ENCODE measurements at places on chromosomes 2 and 18.

DNA sequence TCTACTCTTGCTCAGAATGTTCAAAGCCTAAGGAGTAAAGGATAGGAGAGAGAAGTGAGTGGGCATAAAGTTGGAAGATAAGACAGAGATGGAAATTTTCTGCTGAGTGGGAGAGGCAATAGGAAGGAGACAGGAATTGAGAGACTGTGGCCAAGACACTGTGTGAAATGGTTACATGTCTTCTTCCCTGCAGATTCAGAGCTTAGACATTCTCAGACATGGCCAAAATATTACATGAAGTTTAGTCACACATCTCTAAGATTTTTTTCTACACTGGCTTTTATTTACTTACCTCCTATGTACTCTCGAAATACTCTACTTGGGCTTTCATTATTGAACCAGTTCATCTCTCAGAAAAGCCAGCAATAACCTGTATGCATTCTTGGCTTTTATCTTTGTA is 363.0 kb upstream of the FANCL start:
- ATAC-seq, result no peak

GRCh38 chr2:85516653-85517389 is 22.1 kb upstream of the MAT2A start:
- ATAC-seq, result no peak

DNA sequence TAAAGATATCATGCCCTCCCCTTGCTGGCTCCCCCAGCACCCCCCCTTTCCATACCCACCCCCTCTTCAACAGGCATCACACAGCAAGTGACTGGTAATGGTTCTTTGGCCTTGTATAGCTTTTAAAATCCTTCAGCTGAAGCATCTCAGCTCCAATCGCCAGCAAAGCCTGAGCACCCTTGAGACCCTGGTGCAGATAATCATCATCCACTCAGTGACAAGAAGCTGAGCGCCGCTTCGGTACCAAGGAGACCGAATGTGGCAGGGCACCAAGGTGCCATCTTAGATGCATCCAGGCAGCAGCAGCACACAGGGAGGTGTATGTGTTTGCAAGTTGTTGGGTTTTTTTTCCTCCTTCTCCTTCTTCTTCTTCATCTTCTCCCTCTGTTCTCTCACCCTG is 232.7 kb downstream of the BCL11A start:
- ATAC-seq, result no peak

DNA sequence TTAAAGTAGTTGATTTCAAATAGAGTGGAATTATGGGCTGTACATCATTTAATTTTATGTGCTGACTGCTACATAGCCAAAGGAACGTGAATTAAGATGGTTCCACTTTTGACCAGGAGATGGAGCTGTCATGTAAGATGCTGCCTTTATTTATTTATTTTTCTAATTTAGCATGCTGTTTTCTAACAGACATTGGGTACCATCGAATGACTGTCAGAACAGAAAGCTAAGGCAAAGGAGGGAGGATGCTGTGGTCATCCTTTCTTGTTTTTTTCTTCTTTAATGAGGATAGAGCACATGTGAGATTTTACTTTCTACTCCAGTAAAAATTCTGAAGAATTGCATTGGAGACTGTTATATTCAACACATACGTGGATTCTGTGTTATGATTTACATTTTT is at the start of gene SCN2A:
SCN2A (plus strand) TSS at position 185 of the 400 bp plus-strand sequence. CDS start 56,410 bp downstream, outside the sequence.
- ATAC-seq, result peak; percentile 81

GRCh38 chr18:55641486-55641885 is 53.5 kb upstream of the TCF4 start:
- no peak for ATAC-seq

GRCh38 chr2:151302404-151302803 is 12.9 kb upstream of the NMI start:
- ATAC-seq, result no peak

GRCh38 chr18:74773171-74773624 is 175.5 kb downstream of the ZNF407 start:
- no peak for ATAC-seq

All from SK-N-SH treated with all-trans-retinoic acid at 6 μM for 48 hours (cell line).